Fibroblast of upper back skin (primary cell): ENCODE measurements at places on chromosomes 7 and 10.

- no peak for DNase-seq
Measured at GRCh38 chr10:86522510-86522855, 891 bp upstream of the WAPL start.

DNA sequence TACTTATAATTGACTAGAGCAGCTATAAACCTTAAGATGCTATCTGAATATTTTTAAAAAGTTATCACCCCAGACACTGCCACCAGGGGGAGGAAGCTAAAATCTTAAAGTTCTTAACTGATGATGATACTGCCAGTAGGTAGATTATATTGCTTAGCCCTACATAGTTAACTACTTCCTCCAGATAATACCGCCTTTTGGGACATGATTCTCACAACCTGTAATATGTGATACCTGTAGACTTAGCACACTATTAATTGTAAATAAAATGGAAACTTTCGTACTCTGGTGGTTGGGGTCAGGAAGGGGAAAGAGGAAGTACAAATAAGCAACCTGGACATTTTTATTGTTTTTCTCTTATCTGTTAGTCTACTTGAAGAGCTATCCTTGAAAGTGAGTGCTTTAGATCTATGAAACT lies 268.9 kb downstream of the ADK start:
- peak; percentile 22 for DNase-seq

DNA sequence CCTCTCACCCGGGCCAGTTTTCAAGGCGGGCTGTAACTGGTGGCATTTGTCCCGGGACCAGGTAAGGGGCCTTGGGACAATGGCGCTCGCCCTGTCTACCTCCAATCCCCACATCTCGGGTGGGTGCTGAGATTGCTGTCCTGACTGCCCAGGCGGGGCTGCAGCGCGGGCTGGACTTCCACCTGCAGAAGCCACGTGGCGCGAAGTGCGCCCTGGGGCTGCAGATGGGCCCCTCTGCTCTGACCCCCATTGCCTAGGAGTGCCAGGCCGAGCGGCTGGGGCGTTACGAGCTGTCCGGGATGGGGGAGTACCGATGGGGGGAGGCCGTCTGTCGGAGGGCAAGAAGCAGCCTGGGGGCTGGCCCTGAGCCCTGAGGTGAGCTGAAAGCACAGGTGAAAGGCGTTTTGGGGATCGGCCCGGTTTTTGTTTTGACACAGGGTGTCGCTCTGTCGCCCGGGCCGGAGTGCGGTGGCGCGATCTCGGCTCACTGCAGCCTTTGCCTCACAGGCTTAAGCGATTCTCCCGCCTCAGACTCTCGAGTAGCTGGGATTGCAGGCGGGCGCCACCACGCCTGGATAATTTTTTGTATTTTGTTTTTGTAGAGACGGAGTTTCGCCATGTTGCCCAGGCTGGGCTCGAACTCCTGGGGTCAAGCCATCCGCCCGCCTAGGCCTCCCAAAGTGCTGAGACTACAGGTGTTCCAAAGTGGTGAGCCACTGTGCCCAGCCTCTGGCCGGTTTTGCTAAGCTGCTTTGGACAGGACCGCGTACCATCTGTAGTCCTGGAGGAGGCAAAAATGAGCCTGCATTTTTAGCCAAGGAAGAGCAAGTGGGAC lies at the start of gene SFXN2:
SFXN2 (plus strand) TSS at position 16 of the 835 bp plus-strand sequence. CDS start 12,001 bp downstream, outside the sequence.
- no peak for DNase-seq

- no peak for DNase-seq
Measured at GRCh38 chr10:48745662-48746245, 61.1 kb downstream of the WDFY4 start.

DNA sequence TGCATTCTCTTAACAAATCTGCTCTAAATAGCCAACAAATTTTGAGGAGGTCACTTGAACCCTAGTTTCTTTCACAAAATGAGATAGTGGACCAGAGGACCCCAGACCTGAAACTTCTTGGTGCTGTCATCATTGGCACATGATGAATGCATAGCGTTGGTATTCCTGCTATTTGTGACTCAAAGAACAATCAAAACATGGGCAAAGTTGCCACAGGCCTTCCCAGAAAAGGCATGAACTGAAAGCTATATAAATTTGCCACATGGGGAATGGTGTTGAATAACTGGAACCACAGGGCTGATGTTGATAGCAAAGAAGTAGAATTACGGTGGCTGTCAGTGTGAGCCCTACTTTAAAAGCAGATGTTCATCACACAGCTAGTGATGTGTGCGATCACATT lies 219.9 kb upstream of the KMT2E start:
- DNase-seq, result no peak

GRCh38 chr10:6204341-6205191 lies 1.8 kb downstream of the PFKFB3 start:
- DNase-seq, result peak; percentile 74

DNA sequence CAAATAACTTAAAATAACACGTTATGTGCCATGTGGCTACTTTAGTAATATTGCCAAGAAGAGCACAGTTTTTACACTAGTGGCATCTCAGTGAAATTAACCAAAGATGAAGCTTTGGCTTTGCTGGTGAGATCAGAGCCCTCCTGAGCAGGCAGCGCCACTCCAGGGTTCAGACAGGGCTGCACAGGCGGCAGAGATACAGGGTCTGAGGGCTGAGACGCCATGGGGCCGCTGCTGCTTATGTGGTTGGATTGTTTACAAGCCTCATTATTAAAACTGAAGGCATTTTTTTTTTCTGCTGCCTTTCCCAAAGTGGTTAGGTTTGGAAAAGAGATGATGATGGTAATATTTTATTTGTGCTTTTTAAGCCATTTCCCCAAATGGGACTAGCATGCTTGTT lies 68.8 kb upstream of the DNAJB6 start:
- DNase-seq, result no peak

- peak; percentile 9 for DNase-seq
Measured at GRCh38 chr10:116138897-116139296, 134.1 kb downstream of the GFRA1 start.

DNA sequence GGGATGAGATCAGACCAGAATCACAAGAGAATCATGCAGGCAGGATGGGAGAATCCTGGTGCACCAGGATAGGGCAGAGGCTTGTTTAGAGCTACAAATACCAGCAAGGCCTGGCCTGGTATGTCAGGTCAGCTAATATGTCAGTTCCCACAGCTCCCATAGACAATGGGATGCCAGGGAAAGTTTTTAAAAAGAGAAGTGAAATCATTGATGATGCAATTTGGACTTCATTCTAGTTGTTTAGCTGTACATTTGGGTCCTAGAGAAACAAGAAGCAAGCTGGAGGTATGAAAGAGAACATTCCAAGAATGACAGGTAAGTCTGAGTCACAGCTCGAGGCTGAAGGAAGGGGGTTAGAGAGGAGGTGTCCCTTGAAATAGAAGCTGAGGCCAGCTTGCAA lies 45.2 kb downstream of the GPR141 start:
- DNase-seq, result no peak

DNA sequence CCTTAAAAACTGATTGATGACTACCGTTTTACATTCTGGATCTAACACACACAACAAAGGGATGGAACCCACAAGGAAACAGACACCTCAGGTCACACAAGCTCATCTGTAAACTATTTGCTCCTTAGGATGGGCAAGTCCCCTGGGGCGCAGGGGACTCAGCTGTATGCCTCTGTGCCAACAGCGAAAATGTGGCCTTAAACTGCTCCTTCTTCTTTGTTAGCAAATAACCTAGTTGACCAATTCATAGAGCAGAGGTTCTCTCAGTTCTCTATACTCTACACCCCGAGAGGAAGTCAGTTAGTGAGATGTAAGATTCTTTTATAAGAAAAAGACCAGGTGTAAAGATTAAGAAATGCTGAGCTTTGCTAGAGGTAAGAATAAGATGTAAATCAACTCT lies 181.9 kb upstream of the PRSS58 start:
- DNase-seq, result no peak

- DNase-seq, result no peak
Measured at GRCh38 chr10:33837736-33838135, 503.3 kb upstream of the NRP1 start.

DNA sequence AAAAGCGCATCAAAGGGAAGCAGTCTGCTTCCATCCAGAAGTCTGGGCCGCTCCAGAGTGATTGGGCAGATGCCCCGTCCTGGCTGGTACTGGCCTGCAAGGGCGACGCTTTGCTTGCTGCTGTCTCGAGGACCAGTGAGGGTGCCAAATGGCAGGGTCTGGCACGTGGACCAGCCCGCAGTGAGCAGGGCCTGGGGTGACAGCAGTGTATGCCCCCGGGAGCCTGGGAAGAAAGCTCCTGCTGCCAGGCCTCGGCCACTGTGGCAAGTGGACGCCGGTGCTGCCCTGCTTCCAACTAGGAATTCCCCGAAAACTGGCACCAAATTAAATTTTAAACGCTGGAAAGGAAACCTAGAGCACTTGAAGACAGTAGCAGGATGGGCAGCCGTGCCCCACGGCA lies 357.0 kb upstream of the MKI67 start:
- DNase-seq, result no peak

GRCh38 chr10:95755511-95756004 lies 405 bp upstream of the ENTPD1 start:
- DNase-seq, result no peak

- no peak for DNase-seq
Measured at GRCh38 chr10:26274391-26274790, 57.8 kb downstream of the GAD2 start.

DNA sequence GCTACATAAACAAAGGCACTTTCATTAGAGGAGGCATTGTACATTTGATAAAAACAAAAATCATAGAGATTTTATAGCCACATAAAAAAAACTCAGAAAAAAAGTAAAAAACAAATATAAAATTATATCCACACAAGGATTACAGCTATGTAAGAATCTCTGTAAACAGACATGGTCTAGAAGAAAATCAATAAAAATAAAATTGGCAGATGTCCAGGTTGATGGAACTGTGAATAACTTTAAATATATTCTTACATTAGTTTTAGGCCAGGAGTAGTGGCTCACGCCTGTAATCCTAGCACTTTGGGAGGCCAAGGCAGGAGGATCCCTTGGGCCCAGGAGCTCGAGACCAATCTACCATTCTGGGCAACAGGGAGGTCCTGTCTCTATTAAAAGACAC lies 19.2 kb downstream of the SLC35B4 start:
- DNase-seq, result no peak

DNA sequence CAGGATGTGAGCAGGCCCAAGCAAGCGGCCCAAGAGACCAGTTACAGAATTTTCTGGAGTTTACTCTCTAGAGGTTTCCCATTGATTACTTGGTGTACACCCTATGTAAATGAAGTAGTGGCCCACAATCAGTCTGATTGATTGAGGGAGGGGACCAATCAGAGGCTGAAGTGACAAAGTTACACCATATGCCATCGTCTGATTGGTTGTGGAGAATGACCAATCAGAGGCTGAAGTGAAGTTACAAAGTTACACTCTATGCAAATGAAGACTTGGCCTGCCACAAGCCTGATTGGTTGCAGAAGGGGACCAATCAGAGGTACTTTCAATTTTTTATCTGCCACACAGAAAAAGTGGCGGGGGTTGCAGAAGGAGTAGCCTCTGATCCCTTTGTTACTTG lies 83.7 kb downstream of the KIF20B start:
- no peak for DNase-seq

DNA sequence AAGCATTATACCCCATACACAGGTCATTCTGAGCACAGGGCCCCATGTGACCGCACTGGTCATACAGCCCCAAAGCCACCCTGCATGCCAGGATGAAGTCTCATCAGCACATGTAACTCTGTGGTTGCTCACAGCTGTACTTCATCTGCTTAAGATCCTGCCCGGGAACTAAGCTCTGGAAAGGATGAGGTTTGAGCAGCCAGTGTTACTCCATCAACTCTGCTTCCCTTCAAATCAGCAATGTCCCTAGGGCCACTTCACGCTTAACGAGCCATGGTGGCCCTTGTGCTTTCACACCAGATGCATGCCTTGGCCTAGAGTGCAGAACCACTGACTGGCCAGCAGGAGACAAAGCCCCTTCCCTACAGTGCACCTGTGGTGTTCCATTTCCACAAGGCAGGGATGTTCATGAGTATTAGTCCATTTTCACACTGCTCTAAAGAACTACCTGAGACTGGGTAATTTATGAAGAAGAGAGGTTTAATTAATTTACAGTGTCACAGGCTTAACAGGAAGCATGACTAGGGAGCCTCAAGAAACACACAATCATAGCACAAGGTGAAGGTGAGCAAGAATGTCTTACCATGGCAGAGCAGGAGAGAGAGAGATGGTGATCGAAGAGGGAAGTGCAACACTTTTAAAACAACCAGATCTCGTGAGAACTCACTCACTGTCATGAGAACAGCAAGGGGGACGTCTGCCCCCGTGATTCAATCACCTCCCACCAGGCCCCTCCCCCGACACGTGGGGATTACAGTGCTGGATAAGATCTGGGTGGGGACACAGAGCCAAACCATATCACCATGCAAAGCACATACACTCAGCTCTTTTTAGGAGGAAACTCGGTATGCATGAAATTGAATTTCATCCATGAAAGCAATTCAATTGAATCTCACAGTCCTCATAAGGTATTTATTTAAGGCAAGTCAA lies 149.0 kb upstream of the CDCA7L start:
- DNase-seq, result peak; percentile 11

DNA sequence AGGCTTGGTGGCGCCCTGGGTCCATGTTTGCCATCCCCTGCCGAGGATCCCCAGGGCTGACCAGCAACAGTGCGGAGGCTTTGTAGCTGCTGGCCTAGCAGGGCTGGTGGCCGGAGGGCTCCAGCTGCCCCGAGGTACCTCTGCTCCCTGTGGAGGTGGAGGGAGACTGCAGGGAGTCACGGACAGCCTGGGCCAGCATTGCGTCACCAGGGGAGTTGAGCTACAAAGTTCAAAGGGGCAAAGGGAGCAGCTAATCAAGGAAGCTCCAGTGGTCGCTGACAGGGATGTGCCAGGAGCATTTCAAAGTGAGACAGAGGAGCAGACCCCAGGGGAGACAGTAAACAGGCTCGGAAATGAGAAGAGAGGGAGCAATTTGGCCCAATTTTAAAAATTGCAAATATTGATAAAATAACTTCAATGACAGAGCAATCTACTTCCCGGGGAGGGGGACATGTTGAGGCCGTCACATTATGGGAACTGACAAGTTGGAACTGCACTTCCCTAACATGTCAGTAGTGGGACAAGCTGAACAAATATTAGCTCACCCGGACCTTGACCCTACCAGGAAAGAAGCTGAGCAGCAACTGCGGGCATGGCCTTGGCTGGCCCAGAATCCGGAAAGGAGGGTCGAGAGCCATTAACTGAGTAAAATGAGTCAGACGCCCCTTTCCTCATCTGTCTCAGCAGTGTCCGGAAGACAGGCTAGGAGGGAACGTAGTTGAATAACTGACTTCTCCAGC lies 39.4 kb downstream of the BTBD16 start:
- no peak for DNase-seq

DNA sequence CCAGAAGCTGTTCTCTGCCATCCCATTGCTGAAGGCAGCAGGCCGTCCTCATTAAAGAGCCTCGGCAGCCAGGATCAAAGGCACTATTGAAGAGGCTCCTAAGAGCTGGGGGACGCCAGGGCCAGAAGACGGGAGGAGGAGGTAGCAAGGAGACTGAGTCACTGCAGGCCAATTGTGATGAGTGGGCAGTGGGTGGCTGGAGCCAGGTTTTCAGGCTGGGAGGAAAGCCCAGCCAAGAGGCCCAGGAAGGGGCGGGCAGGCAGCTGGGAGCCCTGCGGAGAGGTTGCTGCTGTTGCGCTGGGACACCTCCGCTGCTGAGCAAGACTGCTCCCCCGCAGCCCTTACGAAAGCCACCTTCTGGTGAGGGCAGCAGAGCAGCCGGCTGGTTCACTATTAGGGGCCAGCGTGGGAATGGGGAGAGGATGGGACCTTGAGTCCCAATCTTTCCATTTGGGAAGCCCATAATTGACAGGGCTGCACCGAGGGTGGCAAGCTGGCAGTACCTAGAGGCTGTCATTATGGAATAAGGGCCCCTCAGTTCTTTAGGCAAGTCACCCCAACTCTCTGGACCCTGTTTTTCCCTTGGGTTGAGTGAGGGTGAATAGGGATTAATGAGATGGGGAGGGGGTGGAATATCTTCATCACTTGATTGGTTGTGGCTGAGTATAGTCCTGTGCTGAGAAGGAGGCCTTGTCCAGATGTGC lies 48.4 kb downstream of the UNC5B start:
- peak; percentile 86 for DNase-seq
